ENCODE measurements at places on chromosomes 1 and 21.

GRCh38 chr1:162756523-162756922 lies 34.0 kb upstream of the HSD17B7 start:
- no peaks in the 10 kb centered on the region for H3K27me3 ChIP-seq
- no peak overlapping the region for H3K4me3 ChIP-seq
- no peaks in the 10 kb centered on the region for H3K36me3 ChIP-seq
- H3K4me1 ChIP-seq: no peaks in the 10 kb centered on the region
- no peak for DNase-seq
- no peak overlapping the region for H3K27ac ChIP-seq

GRCh38 chr21:34029743-34030528 lies 43.4 kb upstream of the MRPS6 start:
- H3K4me3 ChIP-seq: no peak overlapping the region
- DNase-seq: peak; percentile 95

DNA sequence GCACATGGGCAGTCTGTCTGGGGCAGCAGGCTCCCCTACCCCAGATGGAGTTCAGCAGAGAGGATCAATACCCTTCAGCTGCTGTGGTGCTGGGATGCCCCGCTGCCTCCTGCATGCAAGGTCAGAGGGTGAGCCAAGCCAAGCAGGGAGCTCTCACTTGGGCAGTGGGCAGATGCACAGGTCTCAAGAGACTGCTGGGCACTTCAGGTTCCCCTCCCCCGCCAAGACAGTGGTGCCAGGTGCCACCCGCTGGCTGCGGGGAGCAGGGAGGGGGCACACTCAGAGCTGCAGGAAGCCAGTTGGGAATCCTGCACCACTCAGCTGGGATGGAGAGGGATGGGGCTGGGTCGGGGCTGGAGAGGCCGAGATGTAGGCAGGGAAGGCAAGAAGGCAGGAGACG lies 15.8 kb upstream of the EVA1B start:
- H3K4me1 ChIP-seq: peaks cover 21% of the 10 kb centered on the region
- peaks cover 57% of the 10 kb centered on the region for H3K36me3 ChIP-seq
- no peaks in the 10 kb centered on the region for H3K27me3 ChIP-seq
- no peak overlapping the region for H3K27ac ChIP-seq

DNA sequence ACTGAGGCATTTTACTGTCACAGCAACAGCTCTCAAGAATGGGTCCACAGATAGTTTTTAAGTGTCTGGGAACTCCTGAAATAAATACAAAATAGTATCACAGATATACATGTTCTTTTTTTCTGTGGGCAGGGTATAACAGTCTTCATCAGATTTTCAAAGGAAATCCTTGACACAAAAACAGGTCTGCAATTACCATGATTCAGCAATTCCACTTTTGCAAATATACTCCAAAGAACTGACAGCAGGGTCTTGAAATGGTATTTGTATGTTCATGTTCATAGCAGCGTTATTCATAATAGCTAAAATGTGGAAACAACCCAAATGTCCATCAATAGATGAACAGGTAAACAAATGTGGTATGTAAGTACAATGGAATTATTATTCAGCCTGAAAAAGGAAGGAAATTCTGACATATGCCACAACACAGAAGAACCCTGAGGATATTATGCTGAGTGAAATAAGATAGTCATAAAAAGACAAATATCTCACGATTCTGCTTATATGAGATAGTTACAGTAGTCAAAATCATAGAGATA lies 85.0 kb downstream of the EPS15 start:
- H3K27me3 ChIP-seq: no peaks in the 10 kb centered on the region
- no peak for DNase-seq
- H3K27ac ChIP-seq: no peak overlapping the region

- DNase-seq: no peak
- no peak overlapping the region for H3K4me3 ChIP-seq
- H3K27ac ChIP-seq: no peak overlapping the region
- H3K36me3 ChIP-seq: no peaks in the 10 kb centered on the region
- H3K4me1 ChIP-seq: no peaks in the 10 kb centered on the region
Measured at GRCh38 chr1:239457491-239458143, 71.2 kb downstream of the CHRM3 start.

DNA sequence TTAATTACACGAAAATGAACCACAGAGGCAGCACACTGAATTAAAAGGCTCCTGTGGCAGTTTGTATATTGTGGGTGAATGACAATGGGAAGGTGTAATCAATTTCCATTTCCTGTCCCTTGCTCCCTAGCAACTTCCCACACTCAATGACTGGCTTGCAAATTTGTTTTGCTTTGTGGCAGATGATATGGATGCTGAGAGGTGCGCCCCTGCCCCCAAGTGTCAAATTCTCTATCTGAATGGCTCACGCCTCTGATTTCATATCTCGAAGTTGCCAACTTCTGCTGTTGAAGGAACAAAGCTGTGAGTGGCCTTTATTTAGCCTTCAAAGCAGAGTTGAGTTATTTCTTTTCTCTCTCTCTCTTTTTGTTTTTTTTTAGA lies 86.0 kb downstream of the FOXD2 start:
- no peaks in the 10 kb centered on the region for H3K36me3 ChIP-seq
- no peak overlapping the region for H3K4me3 ChIP-seq
- no peak for DNase-seq
- no peak overlapping the region for H3K27ac ChIP-seq

GRCh38 chr1:28086651-28087050 lies 1.8 kb downstream of the EYA3 start:
- H3K36me3 ChIP-seq: peaks cover 2% of the 10 kb centered on the region
- no peak overlapping the region for H3K4me3 ChIP-seq
- no peak for DNase-seq
- no peak overlapping the region for H3K27ac ChIP-seq
- H3K27me3 ChIP-seq: no peaks in the 10 kb centered on the region

DNA sequence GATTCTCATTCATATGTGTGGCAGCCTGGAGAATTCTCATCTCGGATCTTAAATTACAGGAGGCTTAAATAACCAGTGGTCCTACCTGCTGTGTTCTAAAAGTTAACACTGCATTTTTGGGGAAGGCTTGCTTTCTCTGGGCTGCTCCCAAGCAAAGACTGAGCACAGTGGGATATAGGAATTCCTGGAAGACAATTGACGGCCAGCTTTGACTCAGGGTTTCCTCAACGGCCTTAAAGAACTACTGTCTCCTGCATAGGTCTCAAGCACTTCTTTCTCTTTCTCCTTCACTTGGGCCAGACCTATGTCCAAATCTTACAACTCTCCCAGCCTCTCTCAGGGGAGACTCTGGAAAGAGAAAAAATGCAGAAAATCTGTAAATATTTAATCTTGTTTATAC lies 1.0 kb upstream of the KRTAP13-3 start:
- no peak overlapping the region for H3K4me3 ChIP-seq
- H3K27ac ChIP-seq: no peak overlapping the region
- no peaks in the 10 kb centered on the region for H3K4me1 ChIP-seq
- H3K36me3 ChIP-seq: no peaks in the 10 kb centered on the region
- no peaks in the 10 kb centered on the region for H3K27me3 ChIP-seq

- no peak for DNase-seq
- no peaks in the 10 kb centered on the region for H3K27me3 ChIP-seq
- H3K4me1 ChIP-seq: no peaks in the 10 kb centered on the region
- no peak overlapping the region for H3K27ac ChIP-seq
- H3K36me3 ChIP-seq: peaks cover 19% of the 10 kb centered on the region
- H3K4me3 ChIP-seq: no peak overlapping the region
Measured at GRCh38 chr1:30955448-30956015, 47.0 kb upstream of the SDC3 start.

DNA sequence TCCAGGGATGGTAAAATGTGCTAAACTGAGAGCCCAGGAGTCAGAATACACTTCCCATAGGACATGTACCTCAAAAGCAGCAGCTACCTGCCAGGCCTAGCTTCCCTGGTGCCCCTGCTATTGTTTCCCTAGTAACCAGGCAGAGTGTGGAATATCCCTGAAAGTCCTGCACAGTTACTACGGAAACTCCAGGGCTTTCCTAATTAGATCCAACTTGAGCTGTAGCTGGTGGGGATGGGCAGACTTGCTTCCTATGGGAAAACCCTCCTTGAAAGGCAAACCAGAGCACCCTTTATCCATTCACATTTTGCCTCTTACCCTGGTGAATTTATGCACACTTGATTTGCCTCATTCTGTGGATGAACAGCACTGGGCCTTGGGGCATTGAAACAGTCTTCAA lies 559.9 kb upstream of the PBX1 start:
- no peak overlapping the region for H3K27ac ChIP-seq
- H3K4me3 ChIP-seq: no peak overlapping the region
- DNase-seq: no peak
- H3K36me3 ChIP-seq: no peaks in the 10 kb centered on the region

DNA sequence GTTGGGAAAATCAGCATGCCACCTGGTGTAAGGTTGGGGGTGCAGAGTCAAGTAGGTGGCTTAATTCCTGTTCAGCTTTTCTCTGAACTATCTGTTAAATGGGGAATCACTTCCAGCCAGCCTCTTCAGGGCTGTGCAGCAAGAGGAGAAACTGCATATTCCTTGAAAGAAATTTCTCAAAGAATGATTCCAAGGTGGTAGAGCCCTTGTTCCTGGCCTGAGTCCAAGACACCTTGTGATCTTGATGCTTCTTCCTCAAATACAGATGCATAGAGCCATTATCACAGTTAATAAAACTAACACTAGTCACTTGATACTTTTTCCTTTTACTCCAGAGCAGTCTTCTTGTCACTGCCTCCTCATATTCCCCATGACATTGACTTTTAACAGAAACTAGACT lies 5.2 kb downstream of the TXLNA start:
- no peaks in the 10 kb centered on the region for H3K27me3 ChIP-seq
- H3K36me3 ChIP-seq: peaks cover 75% of the 10 kb centered on the region

Data from spinal cord (tissue), 10 donors.